ENCODE measurements at places on chromosomes 7 and 10.

- no peak for DNase-seq
These were observed 257.2 kb downstream of the TWIST1 start for GRCh38 chr7:18860221-18860620.

GRCh38 chr10:33793793-33794192 lies 459.3 kb upstream of the NRP1 start:
- DNase-seq = no peak

DNA sequence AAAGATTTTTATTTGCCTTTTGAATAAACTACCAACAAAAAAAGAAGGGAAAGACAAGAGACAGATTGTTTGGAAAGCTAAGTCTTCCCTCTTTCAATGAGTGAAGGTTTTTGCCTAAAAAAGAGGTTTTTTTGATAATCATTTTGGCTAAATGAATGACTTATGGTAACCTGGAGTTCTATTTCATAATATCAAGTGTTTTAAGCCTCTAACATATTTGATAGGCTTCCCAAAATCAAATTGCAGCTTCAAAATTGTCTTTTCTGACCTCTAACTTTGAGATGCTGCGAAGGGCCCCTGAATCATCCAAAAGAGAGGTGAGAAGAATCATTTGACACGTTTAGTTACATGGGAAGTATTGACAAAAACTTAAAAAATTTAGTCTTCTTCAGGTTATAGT lies 53.0 kb upstream of the NAMPT start:
- no peak for DNase-seq

- DNase-seq = no peak
These were observed 11.6 kb downstream of the MICALL2 start for GRCh38 chr7:1447551-1448244.

GRCh38 chr7:951881-952547 lies 2.5 kb downstream of the ADAP1 start:
- no peak for DNase-seq

GRCh38 chr10:2294739-2295138 lies 557.4 kb upstream of the ADARB2 start:
- no peak for DNase-seq

DNA sequence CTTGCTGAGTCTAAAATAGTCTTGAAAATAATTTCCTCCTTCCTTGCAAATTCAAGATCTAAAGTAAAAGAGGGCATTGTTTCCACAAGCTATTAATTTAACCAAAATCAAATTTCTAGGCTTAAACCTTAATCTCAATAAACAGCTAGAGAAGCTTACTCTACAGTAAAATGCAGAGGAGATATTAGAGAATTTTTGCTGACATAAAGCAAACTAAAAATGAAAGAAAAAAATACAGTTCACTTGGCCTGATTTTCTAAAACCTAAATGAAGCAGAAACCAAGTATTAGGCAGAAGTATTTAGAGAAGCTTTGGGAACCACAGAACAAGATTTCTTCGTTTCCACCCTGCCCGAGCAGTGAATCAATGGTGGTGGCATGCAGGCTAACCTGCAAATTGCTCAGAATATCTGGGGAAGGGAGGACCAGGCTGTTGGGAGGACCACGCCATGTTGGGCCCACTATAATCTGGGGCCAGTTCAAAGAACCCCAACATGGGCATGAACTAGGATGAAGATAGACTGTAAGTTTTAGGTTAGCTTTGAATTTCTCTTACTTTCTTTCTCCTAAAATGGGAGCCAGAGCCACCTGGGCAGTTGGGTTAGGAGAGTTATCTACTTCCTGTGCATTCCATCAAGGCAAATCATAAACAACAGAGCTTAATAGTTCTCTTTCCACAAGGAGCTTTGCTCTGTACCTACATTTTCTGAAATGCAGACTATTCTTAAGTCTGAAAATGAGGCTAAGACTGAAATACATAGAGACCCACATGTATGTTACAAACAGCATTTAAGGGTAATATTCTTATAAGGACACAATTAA lies 4.1 kb downstream of the LAMB1 start:
- no peak for DNase-seq

DNA sequence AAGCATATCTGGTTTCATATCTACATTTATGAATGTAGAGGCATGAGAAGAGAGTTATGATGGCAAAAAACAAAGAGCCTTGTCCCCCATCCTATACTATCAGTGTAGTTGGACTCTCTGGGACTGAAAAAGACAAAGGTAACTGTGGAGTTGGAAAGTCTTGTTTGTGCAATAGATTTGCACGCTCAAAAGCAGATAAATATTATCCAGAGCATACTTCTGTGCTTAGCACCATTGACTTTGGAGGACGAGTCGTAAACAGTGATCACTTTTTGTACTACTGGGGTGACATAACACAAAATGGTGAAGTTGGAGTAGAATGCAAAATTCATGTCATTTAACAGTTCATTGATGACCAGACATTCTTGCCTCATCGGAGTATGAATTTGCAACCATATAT lies 85.2 kb upstream of the EGFR start:
- no peak for DNase-seq

- no peak for DNase-seq
These were observed 23.7 kb upstream of the CCDC172 start for GRCh38 chr10:116300542-116300941.

- no peak for DNase-seq
These were observed 223.4 kb downstream of the MGMT start for GRCh38 chr10:129690248-129691070.

GRCh38 chr10:15322356-15322755 lies 48.7 kb downstream of the FAM171A1 start:
- DNase-seq = no peak

DNA sequence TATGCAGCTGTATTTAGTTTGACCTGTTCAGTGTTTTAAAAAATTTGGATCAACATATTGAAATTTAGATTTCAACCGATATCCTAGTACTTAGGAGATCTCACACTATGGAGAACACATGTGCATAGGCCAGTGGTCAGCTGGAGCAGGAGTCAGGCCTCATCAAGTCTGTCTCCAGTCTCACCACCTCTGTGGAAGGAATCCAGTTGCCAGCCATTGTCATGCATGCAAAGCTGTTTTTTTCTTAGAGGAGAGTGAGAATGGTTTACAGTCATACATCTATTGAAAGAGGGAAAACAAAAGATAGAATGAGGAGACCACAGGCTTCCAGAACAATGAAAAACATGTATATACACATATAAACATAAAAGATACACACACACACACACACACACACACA lies 7.6 kb upstream of the CLEC5A start:
- DNase-seq = no peak

DNA sequence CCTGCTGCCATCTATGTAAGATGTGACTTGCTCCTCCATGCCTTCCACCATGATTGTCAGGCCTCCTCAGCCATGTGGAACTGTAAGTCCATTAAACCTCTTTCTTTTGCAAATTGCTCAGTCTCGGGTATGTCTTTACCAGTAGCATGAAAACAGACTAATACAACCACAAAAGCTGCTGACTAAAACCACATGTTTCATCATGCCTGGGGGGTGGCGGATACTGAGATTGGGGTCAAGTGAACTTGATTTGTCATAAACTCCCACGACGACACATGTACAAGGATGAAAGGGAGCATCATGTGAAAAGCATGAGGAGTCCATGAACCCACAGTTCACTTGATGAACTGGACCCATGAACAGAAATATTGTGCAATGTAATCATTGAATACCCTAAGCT lies 134.9 kb upstream of the ANK3 start:
- DNase-seq = no peak

DNA sequence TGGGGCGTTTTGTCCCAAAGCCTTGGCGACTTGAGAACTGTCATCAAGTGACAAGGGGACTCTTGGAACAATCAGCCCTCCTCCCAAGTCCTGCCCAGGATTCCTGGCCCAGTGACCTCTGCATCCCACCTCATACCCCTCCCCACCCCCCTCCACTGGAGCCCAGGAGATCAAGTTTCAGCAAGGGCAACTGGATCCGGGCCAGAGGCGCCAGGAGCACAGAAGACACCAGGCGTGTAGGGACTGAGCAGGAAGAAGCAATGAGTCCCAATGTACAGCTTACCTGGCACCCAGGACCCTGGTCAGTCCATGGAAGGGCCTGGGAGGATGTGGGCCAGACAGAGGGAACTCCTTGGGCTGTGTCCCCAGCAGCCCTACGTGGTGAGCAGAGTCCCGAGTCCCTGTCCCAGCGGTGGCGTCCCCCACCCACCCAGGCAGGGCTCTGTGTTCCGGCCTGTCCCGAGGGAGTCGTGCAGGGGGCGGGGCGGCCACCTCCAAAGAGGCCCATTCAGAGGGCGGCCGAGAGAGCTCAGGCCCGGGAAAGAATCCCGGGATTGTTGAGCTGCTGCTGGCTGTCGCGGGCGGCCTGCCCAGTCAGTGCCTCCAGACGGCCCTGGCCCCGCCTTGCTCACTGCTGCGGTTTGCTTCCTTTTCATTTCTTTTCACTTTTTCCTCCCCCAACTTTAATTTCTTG lies 254.1 kb downstream of the TNS3 start:
- DNase-seq = no peak

DNA sequence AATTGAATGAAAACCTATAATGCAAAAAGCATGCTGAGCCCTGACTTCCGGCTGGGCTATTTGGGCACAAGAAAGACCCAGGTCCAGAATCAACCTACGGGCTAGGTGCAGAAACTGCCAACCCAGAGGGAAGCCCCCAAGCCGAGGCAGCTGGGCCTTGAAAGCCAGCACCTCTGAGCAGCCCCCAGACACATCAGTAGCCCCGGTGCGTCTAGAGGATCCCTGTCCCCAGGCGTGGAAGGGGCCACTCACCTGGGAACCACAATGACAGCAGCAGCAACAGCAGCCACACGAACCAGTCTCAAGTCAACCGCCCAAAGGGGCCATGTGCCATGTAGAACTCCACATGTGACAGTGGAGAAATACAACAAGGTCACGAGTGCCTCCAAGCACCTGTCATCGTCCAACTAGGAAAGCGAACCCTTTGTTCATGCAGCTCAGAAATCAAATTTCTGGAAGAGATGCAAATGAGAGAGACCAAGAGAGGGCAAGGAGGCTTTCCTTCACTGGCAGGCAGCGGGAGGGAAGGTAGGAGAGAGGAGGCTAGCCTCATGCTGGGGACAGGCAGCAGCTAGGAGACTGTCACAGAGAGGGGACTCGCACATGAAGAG lies 57.5 kb upstream of the CHST15 start:
- no peak for DNase-seq

- no peak for DNase-seq
These were observed 10.3 kb upstream of the ZNF786 start for GRCh38 chr7:149100821-149101220.

DNA sequence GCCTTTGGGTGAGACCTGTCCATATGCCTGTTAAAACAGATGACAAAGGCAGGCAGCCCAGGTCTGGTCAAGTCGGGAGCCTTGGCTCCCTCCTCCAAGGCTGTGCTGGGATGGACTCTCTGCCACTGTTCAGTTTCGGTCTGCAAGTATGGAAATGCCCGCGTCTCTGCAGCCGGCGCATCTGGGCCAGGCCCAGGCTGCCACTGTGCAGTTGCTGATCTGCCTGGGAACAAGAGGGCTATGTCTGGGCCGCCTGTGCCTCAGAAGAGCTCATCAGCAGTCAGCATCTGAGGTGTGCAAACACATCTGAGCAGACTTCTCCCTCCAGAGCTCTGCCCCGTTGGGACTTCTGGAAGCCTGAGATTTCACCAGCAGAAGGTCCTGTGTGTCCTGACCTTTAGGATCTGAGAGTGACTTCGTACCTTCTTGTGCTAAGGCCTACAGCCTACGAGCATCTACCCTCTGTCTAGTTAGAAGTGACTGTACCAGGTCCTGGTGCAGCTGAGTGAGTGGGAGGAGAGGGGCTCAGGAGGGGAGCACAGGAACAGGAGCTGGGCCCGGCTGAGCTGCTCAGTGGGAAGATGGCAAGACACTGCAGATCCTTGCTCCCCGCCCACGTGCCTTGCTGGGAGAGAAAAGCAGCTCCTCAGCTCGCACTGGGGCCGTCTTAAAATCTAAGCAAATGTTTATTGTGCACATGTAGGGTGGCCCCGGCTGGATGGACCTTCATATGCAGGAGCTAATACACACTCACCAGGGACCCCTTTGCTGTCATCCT lies 50.9 kb downstream of the DOCK1 start:
- no peak for DNase-seq

- DNase-seq = no peak
These were observed 4.1 kb downstream of the XPNPEP1 start for GRCh38 chr10:109919220-109919619.

DNA sequence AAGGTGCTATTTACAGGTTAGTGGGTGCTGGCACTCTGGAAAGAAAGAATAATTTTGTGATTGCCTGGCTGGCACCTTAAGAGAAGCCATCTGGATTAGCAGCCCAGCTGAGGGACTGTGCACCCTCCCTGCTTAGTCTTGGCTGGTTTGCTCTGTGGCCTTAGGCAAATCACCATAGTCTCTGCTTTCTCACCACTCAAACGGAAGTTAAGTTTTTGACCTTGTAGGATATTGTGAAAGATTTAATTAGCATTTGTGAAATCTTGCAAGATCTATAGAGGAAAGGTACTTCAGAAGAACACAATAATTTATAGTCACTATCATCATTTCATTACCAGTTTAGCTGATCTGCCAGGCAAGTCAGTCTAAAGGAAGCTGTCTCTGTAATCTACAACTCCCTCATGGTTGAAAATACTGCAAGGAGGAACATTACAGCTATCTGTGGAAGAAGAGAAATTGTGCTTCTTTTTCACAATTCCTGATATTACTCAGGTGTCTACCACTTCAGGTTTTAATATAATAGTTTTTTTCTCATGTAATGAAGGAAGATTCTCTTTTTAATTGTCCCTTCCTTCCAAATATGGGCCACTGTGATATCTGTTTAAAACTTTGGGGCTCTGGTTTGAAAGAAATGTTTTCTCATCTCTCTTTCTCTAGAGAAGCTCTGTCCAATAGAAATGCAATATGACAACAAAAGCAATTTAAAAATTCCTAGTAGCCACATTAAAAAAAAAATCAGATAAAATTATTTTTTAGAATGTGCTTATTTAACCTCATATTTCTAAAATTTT lies 219.6 kb downstream of the PTEN start:
- DNase-seq = no peak

- no peak for DNase-seq
These were observed 80.0 kb upstream of the INSIG1 start for GRCh38 chr7:155217634-155218033.

- no peak for DNase-seq
These were observed 207.0 kb downstream of the HTR7 start for GRCh38 chr10:90650858-90651257.

- DNase-seq = no peak
These were observed 156.5 kb upstream of the CHST15 start for GRCh38 chr10:124249812-124250432.

GRCh38 chr7:26479581-26479980 lies 187.9 kb downstream of the SNX10 start:
- no peak for DNase-seq

GRCh38 chr7:78055001-78055573 lies 256.5 kb downstream of the PHTF2 start:
- DNase-seq = no peak

GRCh38 chr10:30389543-30389942 lies 40.5 kb upstream of the MTPAP start:
- DNase-seq = no peak
